ENCODE measurements at places on chromosomes 3 and 15.

DNA sequence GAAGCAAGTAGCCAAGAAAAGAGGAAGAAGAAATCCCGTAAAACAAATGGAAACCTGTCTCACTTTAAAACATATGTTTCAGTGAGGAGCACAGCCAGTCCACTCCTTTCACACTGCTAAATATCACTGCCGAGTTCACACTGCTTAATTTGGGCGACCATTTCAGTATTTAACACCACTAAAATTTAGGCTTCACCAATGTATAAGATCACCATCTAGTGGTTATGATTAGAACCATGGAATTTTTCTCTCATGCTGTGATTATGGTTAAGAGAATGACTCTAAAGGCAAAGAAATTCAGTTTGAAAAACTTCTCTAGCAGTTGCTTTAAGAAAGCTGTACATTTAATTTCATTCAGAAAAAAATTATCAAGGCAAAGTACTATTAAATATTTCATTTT, 16.6 kb downstream of the SLC4A7 start:
- DNase-seq, result peak; percentile 56

- peak; percentile 3 for DNase-seq
Measured at GRCh38 chr3:52606373-52607085, 70.1 kb downstream of the UQCC5 start.

- DNase-seq, result no peak
Measured at GRCh38 chr15:56699743-56700142, 33.6 kb downstream of the ZNF280D start.

DNA sequence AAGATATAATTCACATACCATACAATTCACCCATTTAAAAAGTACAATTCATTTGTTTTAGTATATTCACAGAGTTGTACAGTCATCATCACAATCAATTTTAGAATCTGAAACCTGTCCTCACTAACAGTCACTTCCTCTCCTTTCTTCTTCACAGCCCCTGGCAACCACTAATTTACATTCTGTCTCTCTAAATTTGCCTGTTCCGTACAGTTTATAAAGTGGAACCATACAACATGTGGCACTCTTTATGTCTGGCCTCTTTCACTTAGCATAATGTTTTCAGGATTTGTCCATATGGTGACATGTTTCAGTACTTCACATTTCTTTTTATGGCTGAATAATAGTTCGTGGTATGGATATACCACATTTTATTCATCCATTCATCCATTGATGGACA, 22.7 kb downstream of the ERICH6 start:
- DNase-seq, result no peak

- no peak for DNase-seq
Measured at GRCh38 chr3:114615523-114616085, 321.8 kb downstream of the TIGIT start.

DNA sequence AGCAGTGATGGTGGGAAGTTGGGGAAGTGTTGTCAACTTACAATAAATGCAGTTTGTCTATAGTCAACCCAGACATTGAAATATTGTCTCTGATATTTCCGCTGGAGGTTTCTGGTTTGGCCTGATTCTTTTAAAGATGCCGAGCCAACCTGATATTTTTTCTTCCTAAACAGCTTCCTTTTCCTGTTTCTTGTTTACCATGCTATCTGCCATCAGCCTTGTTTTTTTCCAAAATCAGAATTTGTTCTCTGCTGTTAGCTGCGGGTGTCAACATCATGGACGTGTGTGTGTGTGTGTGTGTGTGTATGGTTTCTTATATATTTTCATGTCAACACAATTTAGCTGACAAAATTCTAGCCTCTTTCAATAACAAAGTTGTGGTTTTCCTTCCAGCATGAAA, 41.2 kb upstream of the XCR1 start:
- no peak for DNase-seq

DNA sequence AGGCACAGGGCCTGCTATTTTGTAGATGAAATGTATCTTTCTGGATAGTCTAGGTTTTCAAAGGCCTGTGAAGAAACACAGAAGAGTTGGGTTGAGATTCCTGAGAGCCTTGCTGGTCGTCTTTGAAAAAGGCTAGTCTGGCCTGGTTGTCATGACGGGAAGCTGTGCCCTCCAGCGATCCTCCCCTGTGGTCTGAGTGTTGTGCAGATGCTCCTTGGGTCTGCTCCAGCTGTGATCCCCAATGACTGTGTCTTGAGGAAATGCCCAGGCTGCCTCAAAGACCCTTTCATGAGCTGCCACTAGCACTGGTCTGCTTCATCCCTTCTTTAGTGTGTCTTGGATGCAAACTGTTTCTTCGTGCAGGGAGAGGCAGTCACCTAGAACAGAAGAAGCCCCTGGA, 111.0 kb upstream of the SYNPR start:
- DNase-seq, result no peak

- no peak for DNase-seq
Measured at GRCh38 chr15:77739591-77740378, 107.1 kb upstream of the LINGO1 start.

DNA sequence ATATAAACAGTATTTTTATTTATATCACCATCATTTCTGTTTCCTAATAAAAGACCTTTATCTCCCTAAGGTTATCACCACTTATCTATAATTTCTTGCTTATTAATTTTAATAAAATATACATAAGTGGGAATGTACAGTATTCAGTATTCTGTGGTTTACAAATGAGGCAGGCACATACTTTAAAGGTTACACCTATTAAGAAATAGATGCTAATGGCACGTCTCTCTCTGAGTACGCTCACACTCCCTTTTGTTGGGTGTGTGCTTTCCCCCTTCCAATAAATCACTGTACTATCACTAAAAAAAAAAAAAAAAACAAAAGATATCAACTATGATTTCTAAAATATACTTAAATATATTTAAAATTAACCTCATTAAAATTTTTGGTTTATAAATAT, 8.9 kb downstream of the OXNAD1 start:
- DNase-seq, result no peak

- no peak for DNase-seq
Measured at GRCh38 chr3:177427540-177427939, 230.3 kb upstream of the TBL1XR1 start.

GRCh38 chr3:172617013-172617706, 93.7 kb downstream of the NCEH1 start:
- DNase-seq, result no peak

DNA sequence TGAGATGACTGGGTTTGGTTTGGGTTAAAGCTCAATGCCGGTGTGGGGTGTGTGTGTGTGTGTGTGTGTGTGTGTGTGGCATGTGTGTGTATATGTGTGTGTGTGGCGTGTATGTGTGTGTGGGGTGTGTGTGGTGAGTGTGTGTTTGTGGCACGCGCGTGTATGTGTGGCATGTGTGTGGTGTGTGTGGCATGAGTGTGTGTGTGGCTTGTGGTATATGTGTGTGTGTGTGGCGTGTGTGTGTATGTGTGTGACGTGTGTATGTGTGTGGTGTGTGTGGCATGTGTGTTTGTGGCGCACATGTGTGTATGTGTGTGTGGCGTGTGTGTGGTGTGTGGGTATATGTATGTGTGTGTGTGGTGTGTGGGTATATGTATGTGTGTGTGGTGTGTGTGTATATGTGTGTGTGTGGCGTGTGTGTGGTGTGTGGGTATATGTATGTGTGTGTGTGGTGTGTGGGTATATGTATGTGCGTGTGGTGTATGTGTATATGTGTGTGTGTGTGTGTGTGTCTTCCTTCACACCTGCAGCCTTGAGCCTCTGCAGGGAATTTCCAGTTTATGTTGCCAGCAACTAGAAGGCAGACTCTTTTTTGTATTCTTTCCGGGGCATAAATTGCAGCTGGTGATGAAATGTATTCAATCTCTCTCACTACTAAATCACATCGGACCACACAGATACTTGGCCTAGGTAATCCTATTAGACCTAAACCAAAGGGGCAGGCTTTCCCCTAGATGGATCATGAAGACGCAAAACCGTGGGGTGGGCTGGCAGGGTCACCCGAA, 34.8 kb downstream of the CHRD start:
- no peak for DNase-seq

DNA sequence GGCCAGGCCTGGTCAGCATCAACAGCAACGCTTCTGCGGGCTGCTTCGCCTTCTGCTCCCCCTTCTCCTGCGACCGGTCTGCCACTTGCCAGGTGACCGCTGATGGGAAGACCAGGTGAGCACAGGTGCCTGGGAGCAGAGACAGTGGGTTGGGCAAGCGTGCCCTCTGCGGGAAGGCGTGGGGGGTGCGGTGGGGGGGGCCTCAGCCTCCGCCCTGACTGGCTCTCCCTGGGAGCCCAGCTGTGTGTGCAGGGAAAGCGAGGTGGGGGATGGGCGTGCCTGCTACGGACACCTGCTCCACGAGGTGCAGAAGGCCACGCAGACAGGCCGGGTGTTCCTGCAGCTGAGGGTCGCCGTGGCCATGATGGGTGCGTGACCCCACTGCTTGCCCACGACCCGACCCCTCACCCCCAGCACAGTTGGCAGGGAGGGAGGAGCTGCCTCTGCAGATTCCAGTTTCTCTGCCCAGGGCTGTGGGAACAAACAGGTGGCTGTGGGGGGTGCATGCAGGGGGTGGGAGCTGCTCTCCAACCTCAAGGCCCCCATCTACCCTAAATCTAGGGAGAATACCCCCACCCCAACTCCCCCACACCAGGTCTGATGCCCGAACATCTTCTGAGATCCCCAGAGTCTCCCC, 8.8 kb downstream of the STAB1 start:
- DNase-seq, result no peak

- DNase-seq, result no peak
Measured at GRCh38 chr3:106685745-106686144, 691.5 kb upstream of the CCDC54 start.

DNA sequence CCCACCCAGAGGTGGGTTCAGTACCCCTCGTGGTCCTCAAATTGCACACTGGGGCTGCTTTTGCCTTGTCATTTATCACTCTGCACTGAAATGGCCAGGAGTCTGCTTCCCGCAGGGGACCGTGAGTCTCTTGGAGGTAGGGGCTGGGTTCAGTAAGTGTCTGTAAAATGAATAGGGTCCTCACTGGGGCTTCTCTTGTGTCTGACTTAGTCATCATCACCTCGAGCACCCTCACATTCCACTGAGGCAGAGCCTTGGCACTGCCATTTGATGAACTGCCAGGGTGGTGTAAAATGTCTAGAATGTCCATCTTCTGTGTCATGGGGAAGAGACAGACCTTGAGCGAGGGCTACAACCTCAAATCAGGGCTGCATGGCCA, 61.0 kb upstream of the RYK start:
- DNase-seq, result no peak

- DNase-seq, result peak; percentile 53
Measured at GRCh38 chr3:54121414-54122323, 683 bp upstream of the CACNA2D3 start.

GRCh38 chr15:64547275-64547674, 86.9 kb downstream of the ZNF609 start:
- DNase-seq, result no peak

- no peak for DNase-seq
Measured at GRCh38 chr15:66226736-66227135, 26.8 kb downstream of the MEGF11 start.

DNA sequence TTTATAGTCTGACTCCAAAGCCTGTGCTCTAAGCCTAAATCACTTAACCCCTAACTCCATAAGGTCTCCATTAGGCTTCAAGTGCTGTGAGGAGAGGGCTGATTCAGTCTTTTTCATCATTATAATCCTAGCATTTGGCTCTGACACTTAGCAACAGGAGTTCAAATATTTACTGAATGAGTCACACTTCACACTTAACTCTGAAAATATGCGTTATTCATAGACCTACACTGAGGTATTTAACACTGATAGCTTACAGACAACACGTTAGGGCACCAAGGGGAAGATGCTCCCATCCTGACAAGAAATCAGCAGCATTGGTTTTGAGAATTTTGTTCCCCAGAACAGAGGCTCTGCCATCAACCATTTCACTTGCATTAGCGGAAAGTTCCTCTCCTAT, 53.5 kb downstream of the MSL2 start:
- peak; percentile 84 for DNase-seq

Data from muscle of back (tissue), 13 donors.